ENCODE measurements at places on chromosomes 2 and 18. TPM values are rescaled to one million over a fixed set of nuclear protein-coding genes. Genes with fewer than 3 reads are reported as not detected.

Gene CASP10
- 0.47 TPM for total RNA-seq

Gene DCDC2C
- not detected for total RNA-seq

DNA sequence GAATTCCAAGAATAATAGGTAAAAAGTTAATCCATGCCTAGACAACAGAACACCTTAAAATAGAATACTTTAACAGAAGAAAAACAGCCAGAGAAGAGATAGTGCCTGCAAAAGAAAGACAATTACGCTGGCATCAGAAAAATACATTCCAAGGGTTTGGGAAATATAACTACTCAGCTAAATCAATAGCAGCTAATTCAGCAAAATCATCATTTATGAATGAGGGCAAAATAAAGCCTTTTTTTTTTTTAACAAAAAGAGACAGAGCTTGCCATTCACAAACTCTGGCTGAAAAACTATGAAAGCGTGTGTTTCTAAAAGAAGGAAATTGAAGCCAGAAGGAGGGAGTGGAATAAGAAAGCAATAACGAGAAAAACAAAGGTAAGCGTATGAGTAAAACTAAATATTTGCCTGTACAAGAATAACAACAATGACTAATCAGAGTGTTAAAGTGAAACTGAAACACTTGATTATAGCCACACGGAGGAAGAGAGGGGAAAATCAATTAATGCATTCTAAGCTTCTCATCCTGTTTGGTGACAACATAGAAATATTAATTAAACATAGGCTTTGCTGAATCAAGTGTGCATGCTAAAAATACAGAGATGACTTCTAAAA lies 90.2 kb downstream of the EHD3 start:
- H3K27me3 ChIP-seq: no peaks in the 10 kb centered on the region
- peaks cover 49% of the 10 kb centered on the region for H3K4me1 ChIP-seq
- DNase-seq: no peak
- H3K27ac ChIP-seq: peak overlapping the region; percentile 64
- H3K4me3 ChIP-seq: peak overlapping the region; percentile 81

- H3K36me3 ChIP-seq: no peaks in the 10 kb centered on the region
- H3K27me3 ChIP-seq: peaks cover 16% of the 10 kb centered on the region
- no peak overlapping the region for H3K27ac ChIP-seq
- H3K4me3 ChIP-seq: no peak overlapping the region
These were observed 26.9 kb upstream of the DARS1 start for GRCh38 chr2:136012315-136012714.

DNA sequence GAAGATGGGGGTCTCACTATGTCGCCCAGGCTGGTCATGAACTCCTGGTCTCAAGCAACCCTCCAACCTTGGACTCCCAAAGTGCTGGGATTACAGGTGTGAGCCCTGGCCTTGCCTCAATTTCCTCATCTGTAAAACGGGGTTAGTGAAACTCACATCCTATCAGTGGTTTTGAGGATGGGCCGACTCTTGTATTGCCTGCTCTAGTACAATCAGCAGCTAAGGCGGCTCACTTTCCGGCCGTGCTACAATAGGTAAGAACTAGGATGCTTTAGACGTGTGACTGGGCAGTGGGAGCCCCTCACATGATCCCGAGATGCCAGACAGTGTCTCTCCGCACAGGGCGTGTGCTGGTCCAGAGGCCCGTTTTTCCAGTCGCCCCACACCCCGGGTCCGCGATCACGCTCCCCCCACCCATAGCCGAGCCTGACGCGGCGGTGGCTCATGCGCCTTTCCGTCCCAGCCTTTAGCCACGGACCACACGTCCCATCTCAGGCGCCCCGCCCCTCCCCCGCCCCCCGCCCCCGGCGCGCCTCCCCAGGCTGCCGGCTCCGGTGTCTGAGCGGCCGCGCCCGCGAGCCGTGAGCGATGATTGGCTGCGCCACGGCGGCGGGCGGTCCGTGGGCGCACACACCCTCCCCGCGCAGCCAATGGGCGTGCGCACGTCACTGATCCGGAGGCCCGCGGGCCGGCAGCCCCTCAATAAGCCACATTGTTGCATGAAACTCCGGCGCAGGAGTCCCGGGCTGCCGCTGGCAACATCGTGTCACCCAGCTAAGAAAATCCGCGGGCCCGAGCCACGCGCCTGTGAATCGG lies at the start of gene HK2:
TSS of gene HK2 (plus strand) at position 710 of the 816 bp plus-strand sequence. CDS start 454 bp downstream, outside the sequence.
- peak within 1 kb of the TSS; percentile 98 for H3K4me3 ChIP-seq
- peak; percentile 73 for DNase-seq
- peaks cover 54% of the 10 kb centered on the region for H3K4me1 ChIP-seq
- peaks cover 1% of the 10 kb centered on the region for H3K27me3 ChIP-seq
- peaks cover 6% of the 10 kb centered on the region for H3K36me3 ChIP-seq
- H3K27ac ChIP-seq: peak within 1 kb of the TSS; percentile 83

GRCh38 chr2:72003796-72004195 lies 143.9 kb downstream of the CYP26B1 start:
- peaks cover 54% of the 10 kb centered on the region for H3K27me3 ChIP-seq
- DNase-seq: no peak
- H3K36me3 ChIP-seq: no peaks in the 10 kb centered on the region
- no peak overlapping the region for H3K4me3 ChIP-seq
- H3K4me1 ChIP-seq: no peaks in the 10 kb centered on the region

DNA sequence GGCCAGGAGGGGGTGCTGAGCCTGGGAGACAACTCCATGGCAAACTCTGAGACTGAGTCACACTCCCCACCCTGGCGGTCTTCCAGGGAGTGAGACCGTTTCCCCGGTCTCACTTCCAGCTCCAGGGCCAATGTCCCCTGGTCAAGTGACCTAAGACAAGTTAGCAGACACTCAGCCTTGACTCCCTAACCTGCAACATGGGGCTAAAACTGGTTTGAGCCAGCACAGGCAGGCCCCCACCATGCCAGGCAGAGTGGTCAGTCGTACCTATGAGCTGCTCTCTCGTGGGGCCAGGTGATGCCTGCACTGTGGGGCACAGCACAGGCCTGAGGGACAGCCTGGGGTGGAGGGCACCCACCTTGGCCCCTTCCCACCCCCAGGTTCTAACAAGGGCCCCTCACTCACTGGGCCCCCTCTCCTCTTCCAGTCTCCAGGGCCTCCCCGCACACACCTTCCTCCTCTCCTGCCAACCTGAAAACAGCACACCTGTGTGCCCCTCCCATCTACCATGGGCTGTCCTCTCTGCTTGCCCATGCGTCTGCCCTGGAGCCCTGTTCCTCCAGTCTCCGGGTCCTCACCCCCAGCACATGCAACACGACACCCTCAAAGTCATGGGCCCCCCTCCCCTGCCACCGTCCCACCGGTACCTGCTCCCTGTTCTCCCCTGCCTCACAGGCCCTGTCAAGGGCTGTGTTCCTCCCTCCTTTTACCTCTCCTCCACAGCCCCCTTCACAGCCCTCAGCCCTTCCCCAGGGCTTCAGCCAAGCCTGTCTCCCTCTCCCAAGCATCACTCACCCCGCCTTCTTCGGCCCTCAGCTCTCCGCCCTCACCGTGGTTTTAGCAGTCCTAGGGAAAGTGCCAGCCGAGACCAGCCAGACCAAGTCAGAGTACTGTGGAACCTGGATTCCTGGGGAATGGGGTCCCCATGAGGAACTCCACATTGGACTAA lies 1.6 kb downstream of the GPR17 start:
- no peaks in the 10 kb centered on the region for H3K36me3 ChIP-seq
- H3K4me1 ChIP-seq: peaks cover 29% of the 10 kb centered on the region
- H3K27ac ChIP-seq: peak overlapping the region; percentile 67
- peaks cover 2% of the 10 kb centered on the region for H3K27me3 ChIP-seq
- no peak overlapping the region for H3K4me3 ChIP-seq
- DNase-seq: no peak

DNA sequence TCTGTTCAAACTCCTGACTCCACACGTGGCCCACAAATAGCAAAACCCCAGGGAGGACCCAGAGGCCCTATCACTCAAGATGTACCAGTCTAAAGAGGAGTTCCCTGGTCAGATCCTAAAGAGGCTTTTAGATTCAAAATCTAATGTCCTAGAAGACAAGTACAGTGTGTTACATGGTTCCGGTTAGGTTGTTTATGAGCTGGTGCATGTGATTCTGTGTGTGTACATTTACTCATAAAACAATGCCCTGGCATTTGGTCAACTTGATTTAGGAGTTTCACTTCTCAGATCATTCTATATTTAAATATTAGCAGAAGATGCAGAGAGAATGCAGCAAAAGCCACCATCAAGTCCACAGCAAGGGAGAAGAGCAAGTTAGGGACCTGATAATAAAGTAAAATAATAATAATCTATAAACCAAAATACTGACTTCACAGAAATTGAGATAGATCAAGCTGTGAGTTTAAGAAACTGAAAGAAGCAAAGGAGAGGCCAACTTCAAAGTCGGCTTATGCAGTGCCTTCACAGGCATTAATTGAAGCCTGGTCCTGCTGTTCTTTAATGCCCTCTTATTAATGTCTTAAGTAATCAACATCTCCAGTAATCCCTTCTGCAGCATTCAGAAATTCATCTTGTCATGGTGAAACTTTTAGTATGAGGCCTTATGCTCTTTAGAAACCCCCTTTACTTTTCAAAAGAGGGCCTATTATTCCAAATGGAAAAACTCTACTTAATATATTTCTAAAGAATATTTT lies 4.2 kb upstream of the AP1S3 start:
- H3K4me1 ChIP-seq: peaks cover 16% of the 10 kb centered on the region
- no peak overlapping the region for H3K27ac ChIP-seq
- H3K4me3 ChIP-seq: no peak overlapping the region

DNA sequence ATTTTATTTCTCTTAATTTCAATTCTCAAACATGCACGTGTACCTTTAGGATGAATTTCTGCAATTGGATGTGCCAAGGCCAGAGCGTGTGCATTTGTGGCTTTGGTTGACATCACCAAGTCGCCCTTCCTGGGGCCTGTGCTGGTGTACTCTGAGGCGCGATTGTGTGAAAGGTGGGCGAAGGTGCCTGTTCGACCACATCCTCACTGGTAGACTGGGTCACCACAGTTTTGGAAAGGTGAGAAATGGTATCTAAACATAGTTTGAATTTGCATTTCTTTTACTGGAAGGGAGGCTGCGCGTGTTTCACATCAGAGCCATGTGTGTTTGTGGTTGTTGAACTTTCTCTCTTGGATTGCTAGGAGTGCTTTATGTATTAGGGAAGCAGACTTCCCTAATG lies 89.8 kb downstream of the LDLRAD4 start:
- DNase-seq: no peak
- H3K27ac ChIP-seq: no peak overlapping the region
- no peaks in the 10 kb centered on the region for H3K4me1 ChIP-seq
- H3K36me3 ChIP-seq: no peaks in the 10 kb centered on the region
- no peak overlapping the region for H3K4me3 ChIP-seq

DNA sequence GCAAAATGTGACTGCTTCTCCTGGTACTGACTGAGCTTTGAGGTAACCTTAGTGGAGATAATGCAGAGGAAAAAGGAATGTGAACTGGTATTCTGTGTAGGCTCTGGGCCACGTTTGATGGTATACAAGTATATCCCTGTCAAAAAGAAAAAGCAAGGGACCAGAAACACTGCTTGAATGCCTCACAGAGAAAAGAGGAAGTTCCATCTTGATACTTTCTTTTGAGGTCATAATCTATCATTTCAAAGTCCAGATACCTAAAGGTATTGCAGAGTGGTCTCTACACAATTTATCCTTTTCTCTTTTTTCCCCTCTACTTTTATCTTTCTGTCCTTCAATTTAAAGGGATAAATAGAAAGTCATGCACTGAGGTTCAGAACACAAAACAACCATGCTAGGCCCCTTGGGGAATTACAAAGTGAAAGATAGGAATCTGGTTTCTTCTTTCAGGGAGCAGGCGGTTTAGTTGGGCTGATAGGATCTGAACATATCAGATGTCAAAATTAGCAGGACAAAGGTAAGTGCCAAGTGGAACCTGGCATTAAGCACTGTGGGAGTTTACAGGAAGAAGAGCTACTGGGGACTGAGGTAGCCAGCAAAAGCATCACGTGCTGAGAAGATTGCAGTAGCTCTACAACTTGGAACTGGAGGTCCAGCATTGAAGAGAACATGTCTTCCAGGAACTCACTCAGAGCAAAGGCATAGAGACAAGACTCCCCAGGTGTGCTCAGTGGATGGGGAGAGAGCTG lies 121.2 kb downstream of the LYPD6 start:
- peaks cover 54% of the 10 kb centered on the region for H3K4me1 ChIP-seq
- no peak overlapping the region for H3K4me3 ChIP-seq
- peaks cover 14% of the 10 kb centered on the region for H3K36me3 ChIP-seq
- no peak for DNase-seq

All from HFFc6 (cell line).